H1 (cell line): ENCODE measurements at places on chromosomes 7 and 10. TPM values are rescaled to one million over a fixed set of nuclear protein-coding genes. Genes with fewer than 3 reads are reported as not detected.

- no peaks in the 10 kb centered on the region for H3K36me3 ChIP-seq
- no peak overlapping the region for H3K4me3 ChIP-seq
- H3K4me1 ChIP-seq = peaks cover 9% of the 10 kb centered on the region; the same call in 1 of the 2 replicates
Observed at GRCh38 chr10:27699776-27700175, 45.8 kb downstream of the MKX start.

DNA sequence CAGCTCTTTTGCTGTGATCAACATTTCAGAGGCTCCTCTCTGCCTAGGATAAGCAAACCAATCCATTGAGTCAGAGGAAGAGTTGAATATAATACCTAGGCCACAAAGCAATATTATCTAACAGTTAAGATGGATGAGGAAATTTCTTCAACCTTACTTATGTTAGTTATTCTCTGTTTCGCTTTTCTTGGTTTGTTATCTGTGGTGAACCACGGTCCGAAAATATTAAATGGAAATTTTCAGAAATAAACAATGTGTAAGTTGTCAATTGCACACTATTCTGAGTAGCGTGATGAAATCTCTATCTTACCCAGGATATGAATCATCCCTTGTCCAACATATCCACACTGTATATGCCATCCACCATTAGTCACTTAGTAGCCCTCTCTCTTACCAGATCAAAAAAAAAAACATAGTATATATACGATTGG is 1.5 kb upstream of the HTR7 start:
- H3K4me1 ChIP-seq = peaks cover 1% of the 10 kb centered on the region; the same call in 1 of the 2 replicates
- no peak for DNase-seq
- H3K27ac ChIP-seq = no peak overlapping the region

The SEMA3C gene
- 0.98 and 1.4 TPM in 2 replicates for total RNA-seq

DNA sequence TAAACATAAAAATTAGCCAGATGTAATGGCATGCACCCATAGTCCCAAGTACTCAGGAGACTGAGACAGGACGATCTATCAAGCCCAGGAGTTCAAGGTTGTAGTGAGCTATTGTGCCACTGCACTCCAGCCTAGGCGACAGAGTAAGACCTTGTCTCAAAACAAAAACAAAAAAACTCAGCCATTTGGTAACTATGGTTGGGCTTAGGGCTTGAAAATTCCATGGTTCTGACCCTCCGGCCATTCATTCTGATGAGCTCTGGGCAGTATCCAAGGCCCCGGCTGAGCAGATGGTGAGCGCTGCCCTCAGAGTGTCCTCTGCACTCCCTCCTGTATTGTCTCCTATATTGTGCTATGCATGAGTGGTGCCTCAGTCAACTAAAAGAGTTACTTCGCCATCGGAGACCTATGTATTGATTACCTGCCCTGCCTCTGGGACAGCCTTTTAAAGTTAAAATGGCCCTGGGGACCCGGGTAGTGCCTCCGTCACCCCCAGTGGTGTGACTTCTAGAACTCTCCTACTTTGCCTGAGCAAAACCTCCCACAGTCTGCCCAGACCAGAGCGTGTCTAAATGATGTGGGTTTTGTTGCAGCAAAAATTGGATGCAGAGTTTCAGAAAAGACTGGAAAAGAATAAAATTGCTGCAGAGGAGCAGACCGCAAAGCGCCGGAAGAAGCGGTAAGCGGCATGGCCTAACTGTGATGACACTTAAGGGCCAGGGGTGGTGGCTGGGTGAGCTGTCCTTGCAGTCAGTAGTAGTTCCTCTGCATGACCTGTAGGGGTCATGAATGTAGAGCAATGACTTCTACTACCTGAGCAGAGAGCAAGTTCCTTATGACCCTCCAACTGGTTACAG is 8.1 kb downstream of the PRKRIP1 start:
- no peak for DNase-seq
- no peaks in the 10 kb centered on the region for H3K4me1 ChIP-seq
- H3K27me3 ChIP-seq = no peaks in the 10 kb centered on the region
- H3K27ac ChIP-seq = no peak overlapping the region
- peaks cover 55% of the 10 kb centered on the region for H3K36me3 ChIP-seq

The MYL10 gene
- 0.44 TPM in 1 of 2 replicates, not detected in the other for total RNA-seq

The EGFR gene
- 5.8 and 6.0 TPM in 2 replicates for total RNA-seq
